Activated naive CD4-positive, alpha-beta T cell treated with anti-CD3 and anti-CD28 coated beads, Interleukin-2, amount 50 U/mL, for 72 hours (primary cell): ENCODE measurements at places on chromosomes 1 and 21. TPM values are rescaled to one million over a fixed set of nuclear protein-coding genes. Genes with fewer than 3 reads are reported as not detected.

GRCh38 chr1:235077571-235078479 lies 50.8 kb downstream of the TOMM20 start:
- DNase-seq: peak; percentile 53

DNA sequence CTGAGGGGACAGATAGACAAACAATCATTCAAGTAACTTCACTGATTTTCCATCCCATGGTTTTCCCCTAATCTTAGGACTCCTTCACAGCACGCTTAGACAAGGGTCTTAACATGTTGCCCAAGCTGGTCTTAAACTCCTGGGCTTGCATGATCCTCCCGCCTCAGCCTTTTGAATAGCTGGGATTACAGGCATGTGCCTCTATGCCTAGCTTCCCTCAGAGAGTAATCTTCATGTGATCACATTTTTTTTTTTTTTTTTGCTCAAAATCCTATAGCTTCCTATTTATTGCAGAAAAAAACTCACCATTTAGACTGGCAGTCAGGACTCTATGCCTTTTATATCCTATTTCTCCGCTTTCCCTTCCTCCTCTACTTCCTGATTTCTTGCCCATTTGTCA lies 90.4 kb upstream of the DPH5 start:
- no peak for DNase-seq

GRCh38 chr21:14988760-14989159 lies 76.0 kb downstream of the NRIP1 start:
- no peak for DNase-seq

Gene KRTAP13-2
- total RNA-seq: not detected

DNA sequence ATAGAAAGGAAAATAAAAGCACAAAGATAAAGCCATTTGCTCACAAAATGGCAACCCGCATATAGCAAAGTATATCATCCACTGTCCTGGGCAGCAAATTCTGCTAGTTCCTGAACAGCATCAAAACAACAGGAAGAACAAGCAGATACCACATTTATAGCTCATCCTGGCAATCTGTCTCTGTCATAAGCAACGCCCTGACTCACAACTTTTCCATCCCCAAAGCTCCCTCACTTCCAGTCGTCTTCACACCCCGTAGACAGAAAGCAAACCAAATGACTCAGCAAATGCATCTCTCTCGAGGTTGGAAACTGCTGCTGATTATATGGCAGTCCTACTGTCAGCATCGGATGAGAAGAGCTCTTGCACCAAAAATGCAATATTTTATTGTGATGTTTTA lies 65.8 kb downstream of the AK5 start:
- DNase-seq: no peak

GRCh38 chr1:115077286-115077983 lies 11.9 kb downstream of the TSPAN2 start:
- no peak for DNase-seq

DNA sequence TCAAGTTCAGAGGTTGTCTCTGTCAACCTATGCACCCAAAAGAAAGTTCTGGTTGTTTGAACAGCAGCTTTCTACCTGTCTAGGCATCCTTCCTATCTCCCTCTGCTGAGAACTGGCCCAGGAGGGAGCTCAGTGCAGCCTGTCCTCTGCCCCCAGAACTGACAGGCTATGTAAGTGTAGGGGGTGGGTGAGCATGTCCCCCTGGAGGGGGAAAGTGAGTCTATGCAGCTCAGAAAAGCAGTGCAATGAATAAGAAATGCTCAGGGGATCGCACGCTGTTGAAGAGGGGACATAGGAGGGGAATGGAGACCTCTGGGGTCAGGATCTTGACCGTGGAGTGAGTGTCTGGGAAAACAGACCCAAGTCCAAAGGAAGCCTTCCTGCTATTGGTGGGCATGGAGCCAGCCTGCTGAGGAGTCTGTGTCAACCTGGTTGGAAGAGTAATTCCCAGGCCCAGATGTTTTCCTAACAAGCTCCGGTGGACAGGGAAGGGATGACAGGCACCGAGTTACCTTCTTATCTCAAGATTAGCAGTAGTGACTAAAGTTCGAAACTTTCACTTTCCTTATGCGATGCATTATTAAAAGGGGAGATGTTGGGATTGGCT lies 26.1 kb upstream of the FHAD1 start:
- DNase-seq: no peak

DNA sequence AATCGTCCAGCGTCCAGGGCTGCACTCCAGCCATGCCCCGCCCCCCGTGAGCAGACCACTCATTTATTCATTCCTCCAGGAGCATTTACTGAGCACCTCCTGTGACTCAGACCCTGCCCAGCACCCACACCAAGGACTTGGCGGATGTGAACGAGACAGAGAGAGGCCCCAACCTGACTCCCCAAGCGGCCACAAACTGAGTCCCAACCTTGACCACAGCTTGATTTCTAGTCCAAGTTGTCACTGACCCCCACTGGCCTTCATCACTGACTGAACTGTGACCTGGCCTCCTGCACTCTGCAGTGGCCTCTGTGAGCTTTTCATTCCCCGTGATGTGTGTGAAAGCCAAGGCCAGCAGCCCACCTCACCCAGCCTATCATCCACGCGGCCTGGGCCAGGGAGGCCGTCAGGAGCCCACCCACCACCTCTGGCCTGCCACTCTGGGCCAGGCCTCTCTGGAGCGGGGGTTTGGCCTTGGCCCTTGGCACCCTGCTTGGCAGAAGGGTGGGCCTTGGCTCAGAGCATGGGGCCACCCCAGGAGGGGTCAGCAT lies 19.3 kb upstream of the RUNX3 start:
- DNase-seq: no peak

GRCh38 chr1:35058988-35059387 lies 20.2 kb upstream of the ZMYM1 start:
- DNase-seq: no peak

DNA sequence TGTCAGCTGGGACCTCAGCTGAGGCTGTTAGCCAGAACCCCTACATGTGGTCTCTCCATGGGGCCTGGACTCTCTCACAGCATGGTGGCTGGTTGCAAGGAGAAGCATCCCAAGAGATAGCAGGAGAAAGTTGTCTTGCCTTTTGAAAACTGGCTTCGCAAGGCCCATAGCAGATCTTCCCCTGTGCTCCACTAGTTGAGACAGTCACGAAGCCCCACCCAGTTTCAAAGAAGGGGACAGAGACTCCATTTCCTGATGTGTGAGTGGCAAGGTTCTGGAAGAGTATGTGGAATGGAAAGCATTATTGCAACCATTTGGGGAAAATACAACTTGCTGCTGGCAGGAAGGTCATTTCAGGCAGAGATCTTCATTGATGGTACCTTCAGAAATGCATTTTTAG lies 7.5 kb upstream of the CSRP1 start:
- no peak for DNase-seq

DNA sequence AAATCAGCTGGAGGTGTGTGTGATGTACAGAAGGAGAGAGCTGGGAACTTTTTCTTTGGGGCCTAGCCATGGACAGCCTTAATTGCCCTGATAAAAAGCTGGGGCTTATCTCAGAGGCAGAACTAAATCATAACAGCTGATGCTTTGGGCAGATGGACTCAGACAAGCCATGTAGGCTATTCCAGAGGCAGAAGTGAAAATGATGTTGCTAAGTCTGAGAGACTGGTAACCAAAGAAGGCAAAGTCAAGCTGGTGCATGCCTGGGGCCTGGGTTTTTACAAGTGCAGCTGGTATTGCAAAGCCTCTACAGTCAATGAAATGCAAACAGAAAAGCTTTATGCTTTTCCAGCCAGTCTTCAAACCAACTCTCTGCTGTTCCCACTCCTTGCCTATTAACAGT lies 39.0 kb upstream of the LMX1A start:
- no peak for DNase-seq

GRCh38 chr1:61247881-61248752 lies 165.8 kb downstream of the NFIA start:
- DNase-seq: no peak

DNA sequence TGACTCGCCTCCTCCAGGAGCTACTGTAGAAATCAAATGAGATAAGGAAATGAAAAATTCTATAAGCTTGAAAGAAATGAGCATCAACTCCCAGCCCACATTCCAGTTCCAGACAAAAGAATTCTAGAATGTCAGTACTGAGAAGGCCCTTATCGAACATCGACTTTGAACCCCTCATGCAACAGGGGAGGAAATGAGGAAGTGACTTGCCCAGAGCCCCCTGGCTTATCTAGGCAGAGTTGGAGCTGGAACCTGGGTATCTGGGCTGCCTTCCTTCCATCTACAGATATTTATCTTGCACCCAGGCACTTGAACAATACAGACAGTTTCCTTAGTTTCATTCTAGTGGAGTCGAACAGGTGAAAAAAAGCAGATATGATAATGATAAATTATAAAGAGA lies 22.3 kb downstream of the MECR start:
- no peak for DNase-seq

GRCh38 chr1:114235960-114236359 lies 82.3 kb upstream of the SYT6 start:
- DNase-seq: no peak

Gene C1orf146
- not detected for total RNA-seq

Gene ALX3
- total RNA-seq: not detected

- DNase-seq: no peak
These were observed 191.7 kb downstream of the HS2ST1 start for GRCh38 chr1:87106144-87106543.

GRCh38 chr1:160747717-160748116 lies 8.7 kb downstream of the SLAMF7 start:
- no peak for DNase-seq

Gene NHLH2
- total RNA-seq: not detected

DNA sequence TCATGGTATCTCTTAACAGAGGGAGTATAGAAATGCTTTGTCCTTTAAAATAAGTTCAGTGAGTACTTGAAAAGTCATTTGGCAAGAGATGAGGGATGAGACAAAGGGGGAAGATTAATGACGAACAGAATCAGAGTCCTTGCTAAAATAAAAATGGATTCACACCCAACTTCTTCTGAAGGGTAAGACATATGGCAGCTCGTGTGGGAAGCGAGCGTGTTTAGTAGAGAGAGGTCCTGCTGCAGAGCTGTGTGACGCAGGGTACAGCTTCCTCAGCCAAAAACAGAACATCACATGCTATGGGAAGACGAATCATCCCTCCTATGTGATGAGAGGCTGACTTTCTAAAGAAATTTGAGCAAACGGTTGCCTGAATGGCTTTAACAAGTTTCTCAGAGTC lies 158.5 kb upstream of the LMO4 start:
- no peak for DNase-seq

DNA sequence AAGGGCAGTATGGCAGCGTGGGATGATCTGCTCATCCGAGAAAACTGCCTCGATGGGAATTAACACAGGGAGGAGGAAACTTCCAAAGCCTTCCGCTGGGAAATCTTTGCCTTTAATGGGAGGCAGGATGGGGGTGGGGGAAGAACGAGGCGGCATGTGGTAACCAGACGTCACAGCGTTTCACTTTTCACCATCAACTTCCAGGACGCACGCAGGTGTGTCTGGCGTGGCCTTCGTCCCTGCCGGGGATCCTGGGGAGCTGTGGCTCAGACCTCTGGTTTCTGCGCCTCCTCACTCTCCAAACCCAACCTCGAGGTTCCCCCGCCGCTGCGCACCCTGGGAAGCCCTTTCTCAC lies 282 bp downstream of the RSPH1 start:
- no peak for DNase-seq

DNA sequence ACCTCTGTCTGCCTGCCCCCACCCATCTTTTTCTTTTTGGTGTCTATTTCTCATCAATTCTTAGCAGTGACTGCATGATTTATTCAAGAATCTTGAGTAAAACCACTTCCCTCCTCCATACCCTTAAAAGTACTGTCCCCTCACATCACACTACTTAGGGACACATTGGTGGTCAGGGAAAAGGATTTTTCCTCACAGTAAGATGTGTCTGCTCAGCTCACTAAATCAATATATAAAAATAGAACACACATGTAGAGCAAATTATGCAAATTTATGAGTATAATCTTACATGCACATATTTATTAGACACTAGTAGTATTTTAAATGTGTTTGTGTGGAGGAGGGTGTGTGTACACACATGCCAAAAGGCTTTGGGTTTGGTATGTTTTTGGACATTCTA lies 202.0 kb downstream of the PBX1 start:
- no peak for DNase-seq

DNA sequence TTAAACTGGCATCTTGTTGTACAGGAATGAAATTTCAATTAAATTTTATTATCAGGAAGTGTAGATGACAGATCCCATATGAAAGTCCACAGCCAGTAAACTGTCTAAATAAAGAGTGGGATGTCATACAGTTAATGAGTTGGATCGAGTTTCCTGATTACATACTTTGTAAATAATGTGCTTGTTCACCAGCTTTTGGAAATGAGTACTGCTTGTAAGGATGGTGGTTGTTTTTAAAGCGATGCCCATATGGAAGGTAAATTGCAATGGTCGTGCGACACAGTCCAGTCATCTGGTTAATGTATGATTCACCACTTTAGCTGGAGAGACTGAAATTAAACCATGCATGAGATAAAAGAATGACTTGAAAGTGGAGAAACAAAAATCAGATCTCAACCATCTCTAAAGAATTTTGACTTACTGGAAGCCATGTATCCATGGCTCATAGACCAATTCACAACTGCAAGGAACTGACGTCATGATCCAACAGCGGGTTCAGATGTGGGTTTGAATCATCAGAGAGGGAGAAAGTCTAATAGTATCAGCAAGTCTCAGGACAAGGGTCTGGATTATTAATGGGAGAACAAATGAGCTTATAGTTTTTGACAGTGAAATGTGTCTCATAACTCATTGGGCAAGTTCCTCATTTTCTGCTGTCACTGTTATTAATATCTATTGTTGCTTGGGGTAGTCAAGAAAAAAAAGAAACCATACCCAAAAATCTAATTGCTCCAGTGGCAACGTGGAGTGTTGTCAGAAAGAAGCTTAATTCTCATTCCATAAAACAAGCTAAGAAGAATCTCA lies 49.0 kb downstream of the MAP10 start:
- DNase-seq: no peak

Gene AIRE
- not detected for total RNA-seq

Gene FCER1G
- total RNA-seq: 7.4 TPM

Gene SPOCD1
- 1.8 TPM for total RNA-seq

Gene SFN
- total RNA-seq: 2.3 TPM

- DNase-seq: no peak
These were observed 41.0 kb upstream of the MUTYH start for GRCh38 chr1:45381243-45381642.

DNA sequence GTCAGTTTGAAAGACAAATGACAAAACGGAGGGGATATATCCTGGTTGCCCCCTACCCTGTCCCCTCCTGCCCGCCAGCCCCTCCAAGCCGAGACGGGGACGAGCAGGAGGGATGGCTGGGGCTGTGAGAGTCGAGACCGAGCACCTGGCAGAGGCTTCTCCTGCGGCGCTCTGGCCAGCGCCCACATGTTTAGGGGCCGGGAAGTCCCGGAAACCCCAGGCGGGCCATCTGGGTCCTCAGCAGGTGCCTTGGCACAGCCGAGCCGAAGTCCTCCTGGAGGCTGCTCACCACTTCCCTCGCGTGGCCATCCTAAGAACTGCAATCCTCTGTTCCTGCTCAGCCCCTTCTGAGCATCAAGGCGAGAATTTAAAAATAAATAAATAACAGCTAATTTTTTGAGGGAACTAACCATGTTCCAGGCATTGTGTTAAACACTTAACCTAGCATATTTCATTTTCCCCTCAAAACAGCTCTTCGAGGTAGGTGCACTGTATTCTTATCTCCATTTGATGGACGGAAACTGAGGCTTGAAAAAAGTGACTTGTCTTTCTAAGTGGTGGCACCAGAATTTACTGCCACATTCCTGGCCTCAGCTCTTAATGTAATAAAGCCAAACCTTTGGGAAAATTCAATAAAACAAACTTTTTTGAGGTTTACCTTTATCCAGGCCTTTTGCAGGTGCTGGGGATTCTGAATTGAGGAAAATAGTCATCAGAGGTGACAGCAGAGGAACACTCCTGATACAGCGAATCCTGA lies 3.5 kb upstream of the RIMS3 start:
- DNase-seq: peak; percentile 86
